Mucosa of descending colon (tissue), 3 donors: ENCODE measurements at places on chromosomes 4 and X. TPM values are rescaled to one million over a fixed set of nuclear protein-coding genes. Genes with fewer than 3 reads are reported as not detected.

UGT2A3 gene
- total RNA-seq: 37.5 TPM

FHDC1 gene
- 14.1 TPM for total RNA-seq

SSX3 gene
- not detected for total RNA-seq

CT45A2 gene
- not detected for total RNA-seq

GRCh38 chrX:39839371-39839770, 258.4 kb downstream of the BCOR start:
- DNase-seq: no peak

- no peak for DNase-seq
These were observed 206.6 kb upstream of the GYPA start for GRCh38 chr4:144347121-144347520.

- DNase-seq: no peak
These were observed 13.0 kb downstream of the EXOC1 start for GRCh38 chr4:55866290-55866907.
